ENCODE measurements at places on chromosomes 6 and 20. TPM values are rescaled to one million over a fixed set of nuclear protein-coding genes. Genes with fewer than 3 reads are reported as not detected.

DNA sequence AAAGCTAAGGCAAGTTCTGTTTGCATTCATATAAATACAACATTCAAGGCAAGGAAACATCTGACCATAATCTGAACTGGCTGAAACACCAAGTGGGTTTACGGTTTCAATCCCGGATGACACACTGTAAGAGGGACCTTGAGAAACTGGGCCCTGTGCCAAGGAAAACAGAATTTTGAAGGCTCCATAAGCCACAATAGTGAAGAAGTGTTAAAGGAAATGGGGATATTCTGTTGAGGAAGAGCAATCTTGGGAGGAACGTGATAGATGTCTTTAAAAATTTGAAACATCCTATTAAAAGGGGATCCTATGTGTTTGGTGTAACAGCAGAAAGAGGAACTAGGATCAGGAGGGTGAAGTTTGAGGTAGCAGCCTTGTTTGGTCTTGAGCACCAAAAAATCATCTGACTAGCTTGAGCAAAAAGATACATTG lies 82.4 kb upstream of the TAB2 start:
- H3K4me3 ChIP-seq, result no peak overlapping the region
- no peaks in the 10 kb centered on the region for H3K27me3 ChIP-seq
- H3K4me1 ChIP-seq, result no peaks in the 10 kb centered on the region
- H3K36me3 ChIP-seq, result no peaks in the 10 kb centered on the region

- no peaks in the 10 kb centered on the region for H3K27me3 ChIP-seq
- peak; percentile 96 for DNase-seq
- peak overlapping the region; percentile 59 for H3K4me3 ChIP-seq
- H3K27ac ChIP-seq, result peak overlapping the region; percentile 95
- H3K36me3 ChIP-seq, result peaks cover 5% of the 10 kb centered on the region
Observed at GRCh38 chr6:25992413-25993340, 30.1 kb downstream of the TRIM38 start.

GRCh38 chr20:37346236-37346534 lies 245 bp downstream of the SRC start:
- H3K4me3 ChIP-seq, result peak overlapping the region; percentile 75
- peaks cover 12% of the 10 kb centered on the region for H3K36me3 ChIP-seq
- peaks cover 15% of the 10 kb centered on the region for H3K27me3 ChIP-seq
- DNase-seq, result no peak
- peaks cover 69% of the 10 kb centered on the region for H3K4me1 ChIP-seq
- peak overlapping the region; percentile 89 for H3K27ac ChIP-seq

The TGM3 gene
- total RNA-seq, result not detected

DNA sequence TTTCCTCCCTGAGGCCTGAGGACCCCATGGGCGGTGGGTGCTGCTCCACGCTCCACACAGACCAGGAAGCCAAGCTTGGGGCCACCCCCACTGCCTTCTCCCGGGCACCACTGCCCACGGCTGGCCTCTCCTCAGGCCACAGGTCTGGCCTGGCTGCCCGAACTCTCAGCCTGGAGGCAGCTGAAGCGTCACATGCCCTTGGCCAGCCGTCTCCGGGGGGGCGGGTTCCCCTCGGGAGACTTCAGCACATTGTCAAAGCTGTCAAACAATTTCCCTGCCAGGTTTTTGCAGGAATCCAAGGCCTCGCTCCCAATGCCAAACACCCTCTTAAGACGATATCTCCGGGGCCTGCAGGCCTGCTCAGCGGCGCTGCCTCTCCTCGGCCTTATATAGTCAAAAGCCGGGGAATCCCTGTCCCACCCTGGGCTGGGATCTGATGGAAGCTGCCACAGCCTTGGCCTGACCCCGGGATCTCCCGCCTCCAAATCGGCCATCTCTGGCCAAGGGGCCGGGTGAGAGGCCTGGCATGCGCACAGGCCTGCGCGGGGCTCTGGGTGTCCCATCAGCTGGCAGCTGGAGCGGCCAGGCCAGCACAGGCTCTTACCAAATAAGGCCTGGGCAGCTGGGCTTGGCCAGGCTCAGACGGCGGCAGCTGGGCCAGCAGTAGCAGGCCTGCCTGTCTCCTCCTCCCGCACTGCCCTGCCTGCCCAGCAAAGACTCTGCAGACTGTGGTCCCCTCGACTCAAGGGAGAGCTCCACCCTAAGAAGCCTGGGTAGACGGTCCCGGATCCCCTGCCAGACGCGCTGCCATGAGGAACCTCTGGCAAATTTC lies 49.7 kb downstream of the RBM38 start:
- no peaks in the 10 kb centered on the region for H3K36me3 ChIP-seq
- H3K4me1 ChIP-seq, result peaks cover 31% of the 10 kb centered on the region
- no peaks in the 10 kb centered on the region for H3K27me3 ChIP-seq
- peak overlapping the region; percentile 80 for H3K27ac ChIP-seq
- H3K4me3 ChIP-seq, result no peak overlapping the region

Data from stomach (tissue), 19 donors.